CD4-positive, alpha-beta T cell treated with Interleukin-6 at 100 ng/mL for 8 hours (primary cell): ENCODE measurements at places on chromosomes 7 and 10.

DNA sequence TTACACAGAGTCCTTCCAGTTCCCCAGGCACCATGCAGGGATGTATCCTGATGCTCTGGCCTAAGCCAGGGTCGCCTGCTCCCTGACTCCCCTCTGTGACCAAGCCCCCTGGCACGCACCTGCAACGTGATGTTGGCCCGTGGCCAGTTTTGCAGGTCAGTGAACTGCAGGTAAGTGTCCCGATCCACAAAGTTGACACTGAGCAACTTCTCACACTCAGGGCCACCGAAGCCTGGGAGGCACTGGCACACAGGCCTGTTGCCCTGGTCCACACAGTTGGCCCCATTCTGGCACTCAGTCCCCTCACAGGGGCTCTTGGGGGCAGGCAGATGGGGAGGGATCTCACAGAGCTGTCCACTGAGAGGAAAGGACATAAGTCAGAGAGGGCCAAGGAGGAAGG, 174.3 kb downstream of the LCOR start:
- DNase-seq: no peak

- no peak for DNase-seq
Measured at GRCh38 chr7:92949748-92950147, 113.4 kb upstream of the CDK6 start.

- DNase-seq: peak; percentile 44
Measured at GRCh38 chr10:73859428-73859783, 14.9 kb downstream of the CAMK2G start.

DNA sequence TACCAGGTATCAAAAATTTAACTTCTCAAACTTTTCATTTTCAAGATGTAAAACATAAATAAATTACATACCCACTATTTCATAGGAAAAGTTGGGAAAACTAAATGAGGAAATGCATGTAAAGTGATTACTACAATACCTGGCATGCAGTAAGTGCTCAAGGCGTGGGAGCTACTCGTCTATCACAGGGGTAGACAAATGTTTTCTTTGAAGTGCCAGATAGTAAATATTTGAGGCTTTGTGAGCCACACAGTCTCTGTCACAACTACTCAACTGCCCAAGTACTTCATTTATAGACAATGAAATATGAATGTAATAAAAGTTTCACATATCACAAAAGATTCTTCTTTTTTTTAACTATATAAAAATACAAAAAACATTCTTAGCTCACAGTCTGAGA, 96.4 kb upstream of the PCGF5 start:
- no peak for DNase-seq

- no peak for DNase-seq
Measured at GRCh38 chr10:82278401-82279182, 403.6 kb downstream of the NRG3 start.

GRCh38 chr10:72889391-72889831, 4.1 kb upstream of the OIT3 start:
- no peak for DNase-seq

DNA sequence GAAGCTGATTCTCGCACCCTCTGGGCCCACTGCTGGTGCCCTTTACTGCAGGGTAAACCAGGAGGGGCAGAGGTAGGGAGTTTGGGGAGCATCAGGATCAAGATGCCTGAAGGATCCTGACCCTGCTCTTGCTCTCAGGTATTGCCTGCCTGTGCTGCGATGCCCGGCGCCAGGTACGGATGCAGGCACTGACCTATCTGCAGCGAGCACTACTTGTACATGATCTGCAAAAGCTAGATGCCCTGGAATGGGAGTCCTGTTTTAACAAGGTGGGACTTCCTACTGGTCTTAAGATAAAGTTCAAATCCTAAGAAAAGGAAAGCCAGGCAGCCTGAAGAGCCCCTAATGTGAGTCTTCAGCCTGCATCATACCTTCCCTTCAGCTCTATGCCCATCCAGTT, 16.1 kb upstream of the NFKB2 start:
- DNase-seq: no peak

GRCh38 chr10:95861386-95861785, 46.4 kb upstream of the CC2D2B start:
- DNase-seq: no peak

DNA sequence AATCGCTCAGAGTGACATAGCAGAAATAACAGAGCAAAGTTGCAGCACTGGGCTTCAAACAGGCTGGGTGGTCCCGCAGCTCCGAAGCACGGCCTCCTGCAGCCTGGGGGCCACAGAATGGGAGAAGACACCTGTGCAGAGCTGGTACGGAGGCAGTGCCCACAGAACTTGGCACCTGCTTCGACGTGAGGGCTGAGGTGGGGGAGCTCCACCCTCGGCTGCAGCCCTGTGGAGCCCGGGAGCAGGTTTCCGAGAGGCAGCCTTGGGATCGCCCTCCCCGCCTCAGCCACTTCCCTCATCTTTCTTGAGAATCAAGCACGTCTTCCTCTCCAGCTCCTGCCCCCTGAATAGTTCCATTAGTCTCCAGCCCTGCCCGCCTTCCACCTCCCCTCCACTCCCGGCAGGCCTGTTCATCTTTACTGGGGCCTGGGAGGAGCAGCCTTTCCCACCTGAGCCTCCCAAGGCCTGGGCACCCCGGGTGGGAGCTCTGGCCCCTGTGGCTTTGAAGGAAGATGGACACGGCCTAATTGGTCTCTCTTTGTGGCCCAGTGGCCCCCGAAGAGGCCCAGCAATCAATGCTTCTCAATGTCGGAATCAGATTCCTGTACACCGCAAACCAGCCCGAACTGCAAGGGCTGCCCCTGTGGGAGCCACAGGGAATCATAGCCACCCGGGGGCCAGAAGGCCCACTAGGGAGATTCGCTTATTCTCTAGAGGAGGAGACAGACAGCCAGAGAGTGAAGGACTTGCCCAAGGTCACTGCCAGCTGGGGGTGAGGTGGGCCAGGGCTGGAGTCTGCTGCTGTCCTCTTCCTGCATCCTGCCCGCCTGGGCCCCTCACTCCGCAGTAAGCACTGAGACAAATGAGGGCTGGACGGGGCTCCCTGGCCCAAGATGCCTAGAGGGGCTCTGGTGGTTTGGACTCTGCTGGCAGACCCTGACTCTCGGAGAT, 17.0 kb upstream of the PCBD1 start:
- DNase-seq: no peak

- no peak for DNase-seq
Measured at GRCh38 chr7:43467406-43467805, 115.5 kb upstream of the STK17A start.

DNA sequence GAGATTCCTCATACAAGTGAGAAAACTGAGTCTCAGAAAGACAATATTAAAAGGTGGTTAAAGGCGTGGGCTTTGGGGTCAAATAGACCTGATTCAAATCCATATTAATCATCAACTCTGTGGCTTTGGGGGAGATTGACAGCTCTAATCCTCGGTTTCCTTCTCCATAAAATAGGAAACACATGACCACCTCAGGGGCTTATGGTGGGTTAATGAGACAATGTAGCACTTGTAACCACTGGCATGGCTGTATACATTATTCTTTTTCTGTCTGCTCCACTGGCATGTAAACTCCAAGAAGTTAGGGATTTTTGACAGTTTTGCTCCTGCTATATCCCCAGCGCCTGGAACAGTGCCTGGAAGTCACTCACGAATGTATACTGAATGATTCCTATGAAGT, 120.8 kb upstream of the GAD2 start:
- no peak for DNase-seq

DNA sequence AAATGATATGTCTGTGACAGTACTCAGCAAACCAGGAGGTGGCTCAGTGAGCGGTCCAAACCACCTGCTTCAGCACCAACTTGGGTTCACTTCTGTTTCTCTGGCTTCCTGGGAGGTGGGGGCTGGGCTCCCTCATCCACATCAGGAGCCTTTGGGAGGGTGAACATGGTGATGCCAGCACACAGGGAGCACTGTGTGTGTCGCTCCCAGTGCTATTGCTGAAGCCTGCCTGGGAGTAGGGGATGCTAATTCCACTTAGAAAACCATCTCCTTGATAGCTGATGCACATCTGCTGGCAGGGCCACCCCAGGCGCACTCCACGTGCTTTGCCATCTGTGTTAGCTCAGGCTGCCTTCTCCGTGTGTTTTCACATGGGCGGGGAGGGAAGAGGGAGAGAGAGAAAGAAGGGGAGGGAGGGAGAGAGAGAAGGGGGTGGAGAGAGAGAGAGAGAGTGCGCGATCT, 58.0 kb downstream of the RAMP3 start:
- DNase-seq: no peak

GRCh38 chr7:128858380-128859231, 4.0 kb upstream of the ATP6V1F start:
- DNase-seq: no peak

DNA sequence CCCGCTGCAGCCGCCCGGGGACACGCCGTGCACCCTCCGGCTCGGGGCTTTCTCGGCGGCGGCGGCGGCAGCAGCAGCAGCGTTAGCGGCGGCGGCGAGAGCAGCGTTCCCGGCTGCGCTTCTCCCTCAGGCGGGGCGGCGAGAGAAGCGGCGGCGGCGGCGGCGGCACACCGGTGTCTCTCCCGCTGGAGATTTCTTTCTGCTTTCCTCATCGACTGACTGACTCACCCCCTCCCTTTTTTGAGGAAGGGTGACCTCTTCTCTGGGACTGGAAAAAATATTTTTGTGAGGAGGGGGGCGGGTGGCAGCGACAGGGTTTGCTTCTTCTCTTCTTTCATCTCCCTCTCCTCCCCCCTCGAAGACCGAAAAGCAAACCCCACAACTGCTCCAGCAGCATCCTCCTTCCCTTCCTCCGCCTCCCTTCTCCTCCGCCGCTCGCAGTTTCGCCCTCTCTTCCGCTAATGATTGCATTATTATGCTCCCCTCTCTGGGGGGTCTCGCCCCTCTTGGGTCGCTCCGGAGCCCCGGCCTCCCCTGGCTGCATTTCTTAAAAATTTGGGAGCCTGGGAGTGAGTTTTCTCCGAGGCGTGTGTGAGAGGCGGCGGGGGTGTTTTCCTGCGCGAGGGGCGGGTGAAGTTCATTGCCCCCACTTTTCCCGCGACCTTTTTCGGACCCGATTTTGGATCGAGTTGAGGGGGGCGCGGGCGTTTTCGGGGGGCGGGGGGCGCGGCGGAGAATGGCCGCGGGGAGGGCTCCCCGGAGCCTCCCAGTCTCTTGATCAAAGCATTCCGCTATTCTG, 411 bp downstream of the AUTS2 start:
- DNase-seq: no peak

GRCh38 chr7:20121404-20121803, 95.8 kb downstream of the MACC1 start:
- no peak for DNase-seq

DNA sequence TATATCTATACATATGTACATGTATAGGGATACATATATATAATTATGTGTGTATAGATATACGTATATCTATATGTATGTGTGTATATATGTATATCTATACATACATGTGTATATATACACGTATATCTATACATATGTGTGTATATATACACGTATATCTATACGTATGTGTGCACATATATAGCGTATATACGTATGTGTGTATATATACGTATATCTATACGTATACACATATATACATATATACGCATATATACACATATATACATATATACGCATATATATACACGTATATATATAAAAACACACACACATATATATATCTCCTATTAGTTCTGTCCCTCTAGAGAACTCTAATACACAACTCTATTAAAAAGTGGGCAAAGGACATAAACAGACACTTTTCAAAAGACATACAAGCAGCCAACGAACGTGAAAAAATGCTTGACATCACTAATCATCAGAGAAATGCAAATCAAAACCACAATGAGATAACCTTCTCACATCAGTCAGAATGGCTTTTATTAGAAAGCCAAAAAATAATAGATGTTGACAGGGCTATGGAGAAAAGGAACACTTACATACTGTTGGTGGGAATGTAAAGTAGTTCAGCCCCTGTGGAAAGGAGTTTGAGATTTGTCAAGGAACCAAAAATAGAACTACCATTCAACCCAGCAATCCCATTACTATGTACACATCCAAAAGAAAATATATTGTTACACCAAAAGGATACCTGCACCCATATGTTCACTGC, 22.0 kb upstream of the TMEM120A start:
- DNase-seq: no peak

- DNase-seq: no peak
Measured at GRCh38 chr10:130764651-130765050, 546.9 kb downstream of the TCERG1L start.

- no peak for DNase-seq
Measured at GRCh38 chr10:114618722-114619121, 39.4 kb downstream of the ABLIM1 start.

GRCh38 chr7:29641651-29642050, 78.0 kb downstream of the PRR15 start:
- no peak for DNase-seq

- DNase-seq: no peak
Measured at GRCh38 chr7:123367484-123368122, 166.8 kb downstream of the IQUB start.

GRCh38 chr10:13485623-13486022, 43.2 kb downstream of the BEND7 start:
- DNase-seq: no peak

DNA sequence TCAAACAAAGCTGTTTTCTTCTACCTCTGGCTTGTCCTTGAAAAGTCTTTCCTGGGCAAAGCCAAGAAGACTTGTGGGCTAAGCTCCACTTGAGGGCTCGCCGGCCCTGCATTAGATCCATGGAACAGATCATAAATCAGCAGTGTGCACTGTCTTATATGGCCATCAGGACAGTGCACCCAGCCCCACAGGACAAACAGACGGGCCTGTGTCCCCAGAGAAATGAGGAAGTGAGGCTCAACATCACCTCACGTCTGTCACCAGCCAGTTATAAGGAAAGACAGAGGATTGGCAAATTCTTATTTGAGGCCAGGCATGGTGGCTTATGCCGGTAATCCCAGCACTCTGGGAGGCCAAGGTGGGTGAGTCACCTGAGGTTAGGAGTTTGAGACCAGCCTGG, 12.3 kb upstream of the IFT22 start:
- no peak for DNase-seq

- no peak for DNase-seq
Measured at GRCh38 chr7:2006231-2006771, 226.4 kb downstream of the MAD1L1 start.

GRCh38 chr7:79272066-79272669, 181.3 kb downstream of the MAGI2 start:
- no peak for DNase-seq

GRCh38 chr7:71465741-71466189, 333.8 kb downstream of the GALNT17 start:
- no peak for DNase-seq

DNA sequence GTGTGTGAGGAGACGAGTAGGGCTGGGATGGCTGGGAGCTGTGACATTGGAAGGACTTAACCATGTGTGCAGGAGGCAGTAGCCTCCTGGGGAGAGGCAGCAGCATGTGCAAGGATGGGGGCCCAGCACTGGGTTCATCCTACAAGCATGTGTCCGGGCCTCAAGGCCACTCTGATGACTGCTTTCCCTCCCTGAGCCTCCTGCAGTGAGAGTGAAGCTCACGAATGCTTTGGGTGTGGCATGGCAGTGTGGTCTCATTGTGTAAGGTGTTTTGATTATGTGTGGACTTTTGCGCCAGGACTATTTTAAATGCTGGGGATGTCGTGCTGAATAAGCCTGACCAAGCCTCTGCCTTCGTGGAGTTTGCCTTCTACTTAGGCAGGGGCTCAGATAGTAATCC, 122.0 kb upstream of the INSYN2A start:
- no peak for DNase-seq
